IPS DF 19.7 (cell line): ENCODE measurements at places on chromosomes 2 and 18.

DNA sequence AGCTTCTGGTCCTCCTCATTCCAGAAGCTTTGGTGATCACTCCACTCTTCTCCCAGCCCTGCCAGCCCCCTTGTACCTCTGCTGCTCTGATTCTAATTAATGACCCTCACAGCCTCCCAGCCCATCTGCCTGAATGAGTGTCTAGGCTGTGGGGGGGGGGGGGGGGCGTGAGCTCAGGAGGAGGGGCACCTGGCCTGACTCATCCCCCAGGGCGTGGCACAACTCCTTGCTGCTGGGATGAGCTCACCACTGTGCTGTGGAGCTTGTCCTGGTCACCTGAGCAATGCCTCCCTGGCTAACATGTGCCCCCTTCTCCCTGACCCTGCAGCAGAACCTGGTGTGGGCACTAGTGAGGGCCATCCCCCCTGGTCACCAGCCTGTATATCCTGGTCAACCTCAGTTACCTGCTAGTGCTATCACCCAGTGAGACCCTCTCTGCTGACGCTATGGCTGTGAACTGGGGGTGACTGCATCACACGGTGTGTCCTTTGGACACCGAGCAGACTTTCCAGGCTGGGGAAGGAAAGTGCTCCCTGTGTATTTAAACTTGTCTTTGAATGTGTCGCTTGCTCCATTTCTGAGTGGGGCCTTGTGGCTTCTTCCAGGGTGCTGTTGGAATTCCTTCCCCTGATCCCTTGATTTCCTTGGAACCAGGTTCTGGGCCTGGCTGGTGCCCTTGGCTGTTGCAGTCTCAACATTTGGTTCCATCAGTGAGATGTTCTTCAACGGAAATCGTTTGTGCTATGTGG, 41.5 kb upstream of the PUM2 start:
- DNase-seq = no peak

DNA sequence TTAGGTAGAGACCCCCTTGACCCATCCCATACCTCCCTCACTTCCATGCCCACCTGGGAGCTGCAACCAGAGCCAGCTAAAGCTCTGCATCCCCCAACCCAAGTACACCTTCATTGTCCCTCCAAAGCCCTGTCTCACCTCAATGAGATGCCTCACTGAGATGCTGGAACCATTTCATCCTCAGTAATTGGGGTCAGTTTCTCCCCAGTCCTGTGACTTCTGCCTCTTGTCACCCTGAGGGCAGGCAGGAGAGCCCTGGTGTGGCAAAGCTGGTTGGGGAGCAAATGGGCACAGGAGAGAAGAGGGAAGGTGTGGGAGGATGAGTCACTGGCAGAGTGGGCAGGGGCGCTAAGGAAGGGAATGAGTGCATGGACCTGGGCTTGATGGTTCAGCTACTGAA, 27.9 kb upstream of the NT5DC4 start:
- no peak for DNase-seq

- DNase-seq = no peak
Measured at GRCh38 chr2:19573784-19574183, 215.4 kb upstream of the OSR1 start.

- no peak for DNase-seq
Measured at GRCh38 chr2:172403881-172404468, 23.4 kb upstream of the ITGA6 start.

DNA sequence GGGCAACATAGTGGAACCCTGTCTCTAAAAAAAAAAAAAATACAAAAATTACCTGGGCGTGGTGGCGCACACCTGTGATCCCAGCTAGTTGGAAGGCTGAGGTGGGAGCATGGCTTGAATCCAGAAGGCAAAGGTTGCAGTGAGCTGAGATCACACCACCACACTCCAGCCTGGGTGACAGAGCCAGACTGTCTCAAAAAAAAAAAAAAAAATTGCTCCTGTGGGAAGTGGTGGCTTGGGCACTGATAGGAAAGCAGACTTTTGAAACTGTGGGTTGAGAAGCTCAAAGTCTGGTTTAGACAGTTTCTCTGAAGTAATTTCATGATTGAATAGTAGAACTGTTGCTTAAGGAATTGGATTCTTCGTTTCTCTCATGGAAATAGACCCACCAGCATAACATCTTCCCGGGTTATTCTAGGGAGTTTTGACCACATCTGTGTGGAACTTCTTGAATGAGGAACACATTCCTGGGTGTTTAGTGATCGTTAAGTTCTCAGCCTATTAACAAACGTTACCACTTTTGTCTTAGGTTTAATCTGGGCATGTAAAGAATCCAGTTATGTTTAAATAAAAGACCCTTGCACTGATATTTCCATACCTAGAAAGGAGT, 33.5 kb downstream of the GRHL1 start:
- no peak for DNase-seq

GRCh38 chr18:61154866-61155265, 178.4 kb upstream of the CDH20 start:
- no peak for DNase-seq

DNA sequence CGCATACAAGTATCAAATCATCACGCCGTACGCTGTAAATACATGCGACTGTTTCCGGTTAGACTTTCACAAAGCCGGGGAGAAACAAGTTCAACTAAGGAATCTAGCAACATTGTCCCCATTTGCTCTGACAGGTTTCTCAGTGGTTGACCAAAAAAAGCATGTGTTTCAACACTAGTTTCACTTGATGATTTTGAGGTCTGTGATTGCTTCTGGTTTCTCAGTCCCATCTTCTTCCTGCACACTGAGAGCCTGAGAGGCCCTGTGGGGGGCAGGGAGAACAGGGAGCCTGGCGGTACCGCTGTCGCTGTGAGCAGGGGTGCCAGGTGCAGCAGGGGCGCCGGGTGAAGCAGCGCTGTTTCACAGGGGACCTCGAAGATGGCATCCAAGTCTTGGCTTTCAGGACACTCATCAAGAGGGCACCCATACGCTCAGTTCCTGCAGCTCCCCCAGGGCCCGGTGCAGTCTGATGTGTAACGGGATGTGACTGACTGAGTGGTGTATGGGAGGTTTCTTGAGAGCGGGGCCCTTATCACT, 270.9 kb downstream of the TWIST2 start:
- DNase-seq = no peak

GRCh38 chr18:32257084-32257785, 67.4 kb downstream of the MEP1B start:
- DNase-seq = no peak

DNA sequence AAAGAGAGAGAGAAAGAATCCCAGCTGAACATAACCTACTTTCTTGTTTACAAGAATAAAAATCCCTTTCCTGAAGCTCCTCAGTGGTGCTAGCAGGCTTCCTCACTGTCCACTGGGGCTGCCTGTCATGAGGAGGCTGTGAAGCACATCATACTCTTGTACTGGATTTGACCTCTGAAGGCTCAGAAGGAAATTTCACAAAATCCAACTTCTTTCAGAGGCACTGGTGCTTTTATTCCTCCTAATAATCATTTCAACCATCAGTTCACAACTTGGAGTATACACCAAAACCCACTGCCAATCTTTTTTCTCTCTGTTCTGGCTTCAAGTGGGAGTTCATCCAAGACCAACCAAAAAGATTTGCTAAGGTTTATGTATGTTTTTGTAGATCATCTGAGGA, 48.5 kb downstream of the TMX3 start:
- DNase-seq = no peak

GRCh38 chr18:41529093-41529492, 425.9 kb upstream of the PIK3C3 start:
- no peak for DNase-seq

GRCh38 chr2:2191110-2191707, 139.9 kb downstream of the MYT1L start:
- DNase-seq = no peak

DNA sequence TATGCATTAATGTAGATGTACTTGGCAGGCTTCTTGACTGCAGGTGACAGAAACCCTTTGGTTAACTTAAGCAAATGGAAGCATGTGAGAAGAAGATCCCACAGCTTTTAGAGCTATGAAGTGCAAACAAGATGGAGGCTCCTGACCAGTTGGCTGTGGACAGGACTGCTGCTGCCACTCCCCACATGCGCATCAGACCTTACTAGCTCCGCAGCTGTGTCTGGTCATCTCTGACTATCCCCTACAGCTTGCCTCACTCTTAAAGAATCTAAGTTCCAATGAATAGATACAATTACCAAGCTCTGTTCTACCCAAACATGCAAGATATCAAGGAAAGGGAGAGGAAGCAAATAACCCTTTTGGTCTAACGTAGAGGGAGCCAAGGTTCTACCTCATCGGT, 587.6 kb downstream of the DSC3 start:
- no peak for DNase-seq

DNA sequence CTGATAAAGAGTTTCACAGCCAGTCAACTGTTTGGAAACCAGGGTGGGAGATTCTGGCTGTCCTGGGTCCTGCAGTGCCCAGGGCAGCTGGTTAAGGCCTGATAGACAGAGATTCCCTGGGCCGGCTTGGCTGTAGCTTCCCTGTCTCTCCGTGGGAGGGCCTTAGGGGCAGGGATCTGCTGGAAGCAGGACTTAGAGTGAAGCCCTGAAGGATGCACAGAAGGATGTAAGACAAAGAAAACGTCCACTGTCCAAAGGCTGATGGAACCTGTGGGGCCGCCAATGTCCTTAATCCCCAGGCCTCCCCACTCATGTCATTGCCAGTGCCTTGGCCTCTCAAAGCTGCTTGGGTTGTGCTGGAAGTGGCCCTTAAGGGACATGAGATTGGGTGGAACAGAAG, 33.0 kb downstream of the MROH2A start:
- DNase-seq = no peak

- no peak for DNase-seq
Measured at GRCh38 chr18:57581301-57581934, 5.1 kb downstream of the FECH start.

DNA sequence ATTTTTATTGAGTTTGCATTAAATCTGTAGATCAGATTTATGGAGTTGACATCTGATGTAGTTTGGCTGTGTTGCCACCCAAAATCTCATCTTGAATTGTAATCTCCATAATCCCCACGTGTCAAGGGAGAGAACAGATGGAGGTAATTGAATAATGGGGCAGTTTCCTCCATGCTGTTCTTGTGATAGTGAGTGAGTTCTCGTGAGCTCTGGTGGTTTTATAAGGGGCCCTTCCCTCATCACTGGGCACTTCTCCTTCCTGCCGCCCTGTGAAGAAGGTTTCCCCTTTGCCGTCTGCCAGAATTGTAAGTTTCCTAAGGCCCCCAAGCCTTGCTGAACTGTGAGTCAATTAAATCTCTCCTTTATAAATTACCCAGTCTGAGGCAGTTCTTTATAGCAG, 32.2 kb downstream of the ZC3H15 start:
- DNase-seq = no peak

- no peak for DNase-seq
Measured at GRCh38 chr18:58695772-58696171, 24.5 kb downstream of the MALT1 start.
